CD4-positive, alpha-beta T cell treated with Interleukin-6 at 100 ng/mL for 8 hours (primary cell): ENCODE measurements at places on chromosomes 2 and 18.

GRCh38 chr18:46134920-46135675 lies 30.9 kb downstream of the HAUS1 start:
- DNase-seq, result no peak

GRCh38 chr18:80197528-80197927 lies 49.8 kb downstream of the PARD6G start:
- no peak for DNase-seq

GRCh38 chr18:7572822-7573221 lies 5.7 kb downstream of the PTPRM start:
- no peak for DNase-seq

DNA sequence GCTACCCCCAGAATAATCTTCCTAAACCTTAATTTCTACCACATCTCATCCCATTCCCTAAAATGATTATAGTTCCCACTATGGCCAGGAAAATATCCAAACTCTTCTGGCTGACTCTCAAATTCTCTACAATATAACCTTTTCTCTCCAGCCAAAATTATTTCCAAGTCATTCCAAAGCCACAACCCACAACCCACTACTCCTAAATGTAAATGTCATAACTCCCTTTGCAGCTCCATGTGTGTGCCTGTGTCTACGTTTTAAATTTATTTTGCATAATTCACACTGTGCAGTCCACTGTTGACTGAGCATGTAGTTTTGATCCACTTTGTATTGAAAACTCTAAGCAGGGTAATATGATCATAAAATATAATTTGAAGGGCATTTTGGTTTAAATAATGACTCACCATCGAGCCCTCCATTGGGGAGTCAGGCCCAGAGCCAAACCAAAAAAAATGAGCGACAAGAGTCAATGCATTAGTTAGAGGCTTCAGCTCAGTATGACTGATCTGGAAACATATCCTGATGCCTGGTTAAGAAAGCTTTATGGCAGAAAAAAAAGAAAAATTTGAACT lies 171.0 kb downstream of the AFF3 start:
- no peak for DNase-seq

GRCh38 chr2:208359632-208359986 lies 47.0 kb upstream of the PTH2R start:
- DNase-seq, result no peak

GRCh38 chr2:132588576-132588975 lies 81.4 kb downstream of the LYPD1 start:
- no peak for DNase-seq

DNA sequence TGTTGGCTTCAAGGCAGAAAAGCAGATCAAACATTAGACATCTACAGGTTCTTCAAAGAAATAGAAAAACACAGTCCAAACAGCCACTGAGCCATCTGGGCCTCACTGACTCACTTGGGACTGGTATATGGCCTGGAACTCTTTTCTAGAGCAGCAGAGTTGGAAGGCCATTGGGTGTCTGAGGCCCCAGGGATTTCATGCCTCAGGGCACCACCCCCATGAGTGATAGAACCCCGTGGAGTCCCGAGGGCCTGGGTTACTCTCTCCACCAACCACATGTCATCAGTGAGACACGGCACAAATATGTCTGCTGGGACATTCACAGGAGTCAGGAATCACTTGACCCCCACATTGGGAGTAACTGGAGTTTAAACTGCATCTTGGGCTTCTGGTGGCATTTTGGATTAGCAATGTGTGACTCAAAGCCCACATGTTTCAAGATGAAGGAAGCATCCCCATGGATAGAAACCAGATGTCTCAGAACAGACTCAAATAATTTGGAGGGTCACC lies 44.0 kb downstream of the CAPN13 start:
- DNase-seq, result no peak

DNA sequence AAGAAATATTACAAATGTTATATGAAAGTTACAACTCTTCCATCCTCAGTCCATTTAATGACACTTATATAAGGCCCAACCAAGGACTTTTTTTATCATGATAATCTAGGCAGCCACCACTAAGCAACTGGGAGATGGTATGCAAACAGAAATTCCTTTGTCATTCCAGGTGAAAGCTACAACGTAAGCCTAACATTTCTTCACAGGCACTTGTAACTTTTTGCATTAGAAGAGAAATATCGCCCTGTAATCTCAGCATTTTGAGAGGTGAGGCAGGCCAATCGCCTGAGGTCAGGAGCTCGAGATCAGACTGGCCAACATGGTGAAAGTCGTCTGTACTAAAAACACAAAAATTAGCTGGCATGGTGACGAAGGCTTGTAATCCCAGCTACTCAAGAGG lies 581.2 kb upstream of the SLC8A1 start:
- DNase-seq, result no peak

DNA sequence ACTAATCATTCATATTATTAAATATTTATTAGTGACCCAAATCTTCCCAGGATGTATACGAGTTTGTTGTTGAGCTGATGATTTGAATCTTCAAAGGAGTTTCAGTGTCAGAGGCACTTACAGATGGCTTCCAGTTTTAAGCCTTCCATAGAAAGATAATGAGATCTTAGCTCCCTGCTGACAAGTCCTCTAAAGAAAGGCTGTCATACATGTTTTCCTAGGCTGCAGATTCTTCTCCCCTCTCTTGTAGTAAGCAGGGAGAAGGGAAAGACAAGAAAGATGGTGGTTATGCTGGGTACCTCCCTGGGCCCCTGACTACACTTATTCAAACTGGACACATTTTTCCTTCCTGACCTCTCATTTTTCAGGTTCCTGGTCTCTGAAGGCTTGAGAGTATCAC lies 8.1 kb upstream of the GAREM1 start:
- DNase-seq, result no peak

DNA sequence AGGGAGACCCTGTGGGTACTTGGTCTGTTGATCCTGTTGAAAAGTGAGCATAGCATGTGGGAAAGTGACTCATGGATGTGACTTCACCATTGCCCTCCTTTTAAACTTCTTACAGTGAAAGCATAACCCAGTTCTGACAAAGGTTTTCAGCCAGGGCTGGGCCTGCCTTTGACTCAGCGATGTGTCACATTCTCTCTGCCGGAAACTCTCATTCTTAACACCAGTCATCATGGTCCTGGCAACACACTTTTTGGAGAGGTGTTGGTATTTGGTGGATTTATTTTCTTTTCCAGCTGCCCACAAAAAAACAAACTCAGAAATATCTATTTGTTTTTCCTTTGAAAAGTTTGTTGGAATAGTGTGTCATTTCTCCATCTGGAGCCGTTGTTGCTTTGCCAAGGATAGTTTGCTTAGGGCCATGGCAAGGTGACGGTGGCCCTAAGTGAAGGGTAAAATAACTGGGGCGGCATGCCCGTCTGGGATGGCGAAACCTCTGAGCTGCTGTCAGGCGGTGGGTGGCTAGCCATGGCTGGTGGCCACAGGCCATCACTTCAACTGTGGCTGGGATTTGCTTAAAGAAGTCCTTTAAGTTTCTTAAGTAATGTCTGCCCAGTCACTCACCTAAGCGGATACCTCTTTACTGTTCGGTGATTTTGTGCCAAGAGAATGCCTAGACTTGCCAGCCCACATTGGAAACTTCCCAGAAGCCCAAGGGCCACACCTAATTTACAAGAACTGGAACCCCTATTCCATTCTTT lies 123.3 kb downstream of the LTBP1 start:
- no peak for DNase-seq

DNA sequence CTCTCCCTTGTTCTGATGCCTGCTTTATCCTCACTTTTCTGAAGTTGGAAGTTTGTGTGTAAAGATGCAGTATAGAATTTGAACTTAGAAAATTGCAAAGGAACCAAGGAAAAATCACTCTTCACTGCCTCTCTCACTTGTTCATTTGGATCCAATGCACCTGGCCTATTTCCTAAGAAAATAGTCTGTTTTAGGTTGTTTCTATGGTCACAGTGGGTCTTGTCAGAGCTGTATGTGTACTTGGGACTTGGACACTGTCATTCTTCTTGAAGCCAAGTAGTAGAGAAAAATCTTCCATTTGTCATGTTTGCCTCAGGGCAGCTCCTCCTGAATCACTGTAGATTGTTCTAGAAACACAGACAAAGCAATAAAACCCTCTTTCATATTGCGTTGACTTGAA lies 80.3 kb upstream of the SESTD1 start:
- DNase-seq, result no peak

- no peak for DNase-seq
These were observed 199.7 kb downstream of the KCNS3 start for GRCh38 chr2:18078216-18078615.

- DNase-seq, result no peak
These were observed 11.1 kb downstream of the RSAD2 start for GRCh38 chr2:6888724-6889123.
